Stimulated activated CD8-positive, alpha-beta memory T cell treated with anti-CD3 and anti-CD28 coated beads, Interleukin-4, amount 100 ng/mL, for 4 hours (primary cell): ENCODE measurements at places on chromosomes 2 and 18.

GRCh38 chr2:176650104-176650837 is 381.0 kb downstream of the MTX2 start:
- DNase-seq: no peak

GRCh38 chr2:143261986-143262385 is 132.8 kb downstream of the ARHGAP15 start:
- DNase-seq: no peak

DNA sequence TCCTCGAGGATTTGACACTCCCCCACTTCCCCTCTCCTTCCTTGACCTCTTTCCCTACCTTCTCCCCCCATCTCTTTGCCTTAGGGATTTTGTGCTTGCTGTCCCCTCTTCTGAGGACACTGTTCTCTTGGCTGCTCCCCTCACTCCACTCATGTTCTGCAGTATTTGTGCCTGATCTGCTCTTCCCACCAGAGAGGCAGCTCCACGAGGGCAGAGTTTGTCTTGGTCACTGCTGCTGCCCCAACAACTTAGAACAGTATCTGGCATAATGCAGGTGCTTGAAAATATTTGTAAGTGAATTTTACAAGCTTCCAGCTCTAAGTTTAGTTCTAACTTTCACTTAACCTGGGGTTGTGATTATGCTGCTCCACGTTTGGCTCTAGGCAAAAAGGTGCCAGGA is 10.0 kb upstream of the WIPF1 start:
- DNase-seq: no peak

- DNase-seq: no peak
Observed at GRCh38 chr2:221077251-221077650, 494.9 kb downstream of the EPHA4 start.

GRCh38 chr2:210421916-210422315 is 54.6 kb downstream of the LANCL1 start:
- DNase-seq: no peak

GRCh38 chr2:64466478-64467085 is 12.6 kb downstream of the LGALSL start:
- DNase-seq: no peak

DNA sequence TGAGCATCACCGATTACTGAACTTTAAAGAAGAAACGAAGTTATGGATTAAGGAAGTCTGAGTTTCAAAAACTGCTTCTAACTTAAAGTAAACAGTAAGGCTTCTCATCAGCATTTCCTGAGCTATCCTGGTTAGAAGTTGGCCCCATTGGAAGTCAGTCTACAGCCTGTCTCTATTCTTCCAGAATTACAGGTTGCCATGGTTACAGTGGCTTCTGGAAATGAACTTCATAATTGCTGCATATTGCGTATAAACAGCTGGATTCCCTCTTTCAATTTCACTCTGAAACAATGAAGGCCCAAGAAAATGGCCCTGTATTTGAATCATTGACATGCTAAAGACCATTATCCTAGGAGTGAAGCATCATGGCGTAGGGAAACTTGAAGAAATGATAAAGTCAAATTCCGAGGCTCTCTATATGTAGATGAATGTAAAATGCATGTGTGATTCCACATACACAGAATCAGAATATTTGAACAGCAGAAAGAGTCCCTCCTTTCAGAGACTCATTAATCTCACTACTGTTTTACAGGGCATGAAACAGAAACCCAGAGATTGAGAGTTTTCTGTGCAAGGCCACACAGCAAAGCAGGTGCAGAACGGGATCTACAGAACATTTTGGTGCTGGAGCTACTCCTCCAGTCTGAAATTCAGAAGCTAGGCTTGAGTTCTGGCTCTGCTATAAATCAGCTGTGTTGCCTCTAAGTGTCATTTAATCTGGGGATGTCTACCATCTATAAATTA is 856.4 kb upstream of the CELF4 start:
- no peak for DNase-seq

GRCh38 chr2:200156166-200156835 is 150.2 kb upstream of the SPATS2L start:
- no peak for DNase-seq

- DNase-seq: no peak
Observed at GRCh38 chr2:210363261-210363660, 48.3 kb upstream of the MYL1 start.

DNA sequence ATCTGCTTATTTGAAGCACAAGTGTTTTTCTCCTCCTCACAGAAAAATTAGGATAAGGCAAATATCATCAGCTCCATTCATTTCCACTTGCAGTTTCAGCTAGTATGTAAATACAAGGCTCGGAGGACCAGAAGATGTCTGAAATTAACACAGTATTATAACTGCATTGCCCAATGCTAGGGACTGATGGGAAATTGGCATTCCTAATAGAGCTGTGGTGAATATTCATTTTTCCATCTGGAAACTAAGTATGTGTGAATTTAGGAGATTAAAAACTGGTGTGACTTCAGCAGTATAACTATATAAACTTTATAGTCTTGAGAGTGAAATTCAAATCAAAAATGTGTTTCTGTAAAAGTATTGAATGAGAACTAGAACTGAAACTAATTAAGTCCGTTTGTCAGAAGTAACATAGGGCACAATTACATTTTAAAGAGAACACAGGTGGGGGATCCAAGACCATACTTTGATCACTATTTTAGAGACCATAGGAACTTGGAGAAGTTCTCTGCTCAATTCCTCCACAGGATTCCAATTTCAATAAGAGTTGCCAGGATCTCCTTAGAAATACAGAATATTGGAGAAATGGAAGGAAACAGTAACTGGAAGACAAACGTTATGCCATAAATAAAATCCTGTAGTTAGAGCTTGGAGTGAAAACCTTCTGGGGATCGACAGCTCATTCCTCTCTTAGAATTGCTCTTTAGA is 12.1 kb upstream of the ITGA6 start:
- DNase-seq: no peak

DNA sequence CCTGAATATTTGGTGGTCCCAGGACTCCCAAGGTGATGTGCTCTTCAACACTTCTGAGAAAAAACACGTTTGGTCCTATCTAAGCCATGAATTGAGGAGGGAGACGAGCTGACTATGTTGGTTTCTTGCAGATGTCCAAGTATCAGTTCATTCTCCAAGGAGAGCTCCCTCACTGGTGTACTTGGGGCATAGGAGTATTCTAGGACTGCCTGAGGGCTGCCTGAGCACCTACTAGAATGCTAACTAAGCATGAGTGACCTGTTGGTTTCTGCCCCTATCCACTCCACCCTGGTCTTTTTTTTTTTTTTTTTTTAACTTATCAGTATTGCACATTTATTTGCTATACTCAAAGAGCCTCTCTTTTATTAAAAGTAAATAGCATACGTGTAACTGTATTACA is 200.5 kb upstream of the FANCL start:
- DNase-seq: no peak

DNA sequence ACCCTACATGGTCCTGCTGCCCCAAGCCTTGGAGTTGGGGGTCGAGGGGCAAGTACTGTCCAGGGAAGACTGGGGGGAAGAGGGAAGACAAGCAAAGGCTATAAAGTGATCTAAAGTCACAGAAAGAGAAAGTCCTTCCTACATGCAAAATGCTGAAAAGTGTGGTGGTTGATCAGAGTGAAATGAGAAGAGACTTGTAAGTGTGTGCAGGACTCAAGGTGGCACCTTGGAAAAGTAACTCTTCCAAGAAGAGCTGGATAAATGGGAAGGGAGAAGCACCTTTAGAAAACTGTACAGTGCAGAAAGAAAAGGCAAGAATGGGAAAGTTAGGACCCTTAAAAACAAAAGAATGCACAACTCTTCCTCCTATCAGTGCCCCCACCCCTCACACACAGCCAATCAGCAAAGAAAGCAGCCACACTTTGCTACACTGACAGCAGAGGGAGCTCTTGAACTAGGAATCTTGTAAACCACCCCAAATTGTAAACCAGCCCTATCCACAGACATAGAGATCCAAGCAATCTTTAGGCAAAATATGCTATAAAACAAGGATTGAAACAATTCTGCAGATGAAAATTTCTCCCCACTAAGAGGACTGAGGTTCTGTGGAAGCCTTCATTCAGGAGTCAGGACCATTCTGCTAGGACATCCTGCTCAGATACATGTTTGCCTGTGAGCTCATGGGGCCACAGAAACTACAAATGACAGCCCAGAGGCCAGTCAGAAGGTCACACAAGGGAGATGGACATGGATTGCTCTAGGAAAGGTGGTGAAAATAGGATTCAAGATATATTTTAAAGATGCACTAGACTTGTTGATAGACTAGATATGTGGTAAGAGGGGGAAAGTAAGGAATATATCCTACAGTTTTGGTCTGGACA is 146.4 kb downstream of the FTCDNL1 start:
- no peak for DNase-seq

DNA sequence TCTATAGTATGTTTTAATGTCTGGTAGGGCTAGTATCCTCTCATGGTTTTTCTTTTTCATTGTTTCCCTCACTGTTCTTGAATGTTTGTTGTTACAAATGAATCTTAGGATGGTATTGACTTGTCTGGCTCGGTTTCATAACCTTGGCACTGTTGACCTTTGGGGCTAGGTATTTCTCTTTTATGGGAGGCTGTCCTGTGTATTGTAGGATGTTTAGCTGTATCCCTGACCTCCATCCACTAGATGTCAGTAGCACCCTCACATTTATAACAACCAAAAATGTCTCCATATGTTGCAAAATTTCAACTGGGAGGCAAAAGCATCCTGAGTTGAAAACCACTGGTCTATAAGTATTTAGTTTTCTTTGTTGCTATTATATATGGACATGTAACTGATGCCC is 7.0 kb upstream of the AOX1 start:
- no peak for DNase-seq

DNA sequence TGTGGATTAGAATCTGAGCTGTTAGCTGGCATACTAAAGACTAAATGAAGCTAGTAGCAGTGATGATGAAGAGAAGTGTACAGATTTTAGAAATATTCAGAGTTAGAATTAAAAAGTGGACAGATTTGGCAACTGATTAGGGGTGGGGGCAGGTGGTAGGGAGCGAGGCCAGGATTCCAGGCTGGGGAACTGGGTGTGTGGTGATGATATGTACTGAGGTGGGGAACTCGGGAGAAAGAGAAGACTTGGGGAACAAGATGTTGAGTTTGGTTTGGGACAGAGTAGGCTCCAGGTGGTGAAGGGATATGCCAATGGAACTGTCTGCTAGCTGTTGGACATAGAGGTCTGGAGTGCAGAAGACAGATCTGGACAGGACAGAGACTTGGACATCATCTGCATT is 9.2 kb upstream of the CYP26B1 start:
- DNase-seq: no peak

DNA sequence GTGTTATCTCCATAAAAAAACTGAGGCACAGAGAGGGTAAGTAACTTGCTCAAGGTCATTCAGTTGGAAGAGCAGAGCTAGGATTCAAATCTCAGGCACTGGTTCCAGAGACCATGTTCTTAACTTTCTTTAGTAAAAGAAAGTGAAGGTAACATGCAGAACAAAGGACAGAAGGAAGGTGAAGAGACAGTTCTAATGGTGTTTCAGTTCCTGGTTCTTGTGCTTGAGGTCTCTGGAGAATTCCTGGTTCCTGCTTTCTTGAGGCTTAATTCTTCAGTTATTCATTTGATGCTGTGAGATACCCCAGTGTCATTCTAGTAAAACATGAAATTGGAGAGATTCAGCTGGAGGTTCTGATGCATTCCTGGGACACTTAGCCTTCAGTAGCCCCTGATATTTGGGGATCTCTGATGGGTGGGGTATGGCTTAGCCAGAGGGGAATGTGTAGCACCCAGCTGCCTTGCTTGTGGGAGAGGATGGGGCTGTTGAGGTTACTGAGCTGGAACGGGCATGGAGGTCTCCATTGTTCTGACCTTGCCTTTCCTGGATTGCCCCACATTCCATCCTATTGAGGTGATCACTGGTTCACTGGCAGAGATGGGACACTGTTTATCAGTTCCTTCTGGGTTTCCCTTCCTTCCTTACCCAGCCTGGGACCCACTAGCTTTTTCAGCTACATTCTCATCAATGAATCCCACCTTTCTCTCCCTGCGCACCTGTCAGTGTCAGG is 46.8 kb downstream of the SEMA4F start:
- no peak for DNase-seq
